Kasumi-1 (cell line): ENCODE measurements at places on chromosomes 5 and 9.

- DNase-seq, result no peak
Measured at GRCh38 chr5:141805874-141806595, 72.2 kb downstream of the PCDH1 start.

- DNase-seq, result no peak
Measured at GRCh38 chr5:124524552-124525232, 221.7 kb downstream of the ZNF608 start.

GRCh38 chr9:133449760-133450159 is 10.0 kb upstream of the CACFD1 start:
- DNase-seq, result no peak

- no peak for DNase-seq
Measured at GRCh38 chr5:9343146-9343850, 202.6 kb downstream of the SEMA5A start.

GRCh38 chr5:138230261-138230660 is 17.1 kb upstream of the CDC23 start:
- DNase-seq, result no peak

DNA sequence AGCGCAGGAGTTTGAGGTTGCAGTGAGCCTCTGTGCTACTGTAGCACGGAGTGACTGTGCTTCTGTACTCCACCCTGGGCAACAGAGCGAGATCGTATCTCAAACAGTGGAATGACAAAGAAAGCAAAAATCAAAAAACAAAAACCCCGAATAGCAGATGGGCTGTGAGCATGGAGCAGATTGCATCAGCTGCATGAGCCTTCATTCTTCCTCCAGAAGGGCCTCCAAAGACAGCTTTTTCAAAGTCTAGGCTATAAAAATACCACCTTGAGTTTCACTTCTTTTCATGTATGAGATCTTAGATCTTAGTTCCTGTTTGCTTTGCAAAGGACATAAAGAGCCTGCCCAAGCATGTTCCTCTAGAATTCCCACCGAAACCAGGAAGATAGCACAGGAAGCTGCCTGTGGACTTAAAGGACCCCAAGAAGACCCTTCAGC is 15.0 kb upstream of the HSPB3 start:
- no peak for DNase-seq

GRCh38 chr5:141494761-141495452 is 6.0 kb downstream of the PCDHGC5 start:
- no peak for DNase-seq

GRCh38 chr5:177307544-177308363 is 3.9 kb downstream of the MXD3 start:
- no peak for DNase-seq

- peak; percentile 20 for DNase-seq
Measured at GRCh38 chr5:63860379-63860778, 101.9 kb downstream of the HTR1A start.

DNA sequence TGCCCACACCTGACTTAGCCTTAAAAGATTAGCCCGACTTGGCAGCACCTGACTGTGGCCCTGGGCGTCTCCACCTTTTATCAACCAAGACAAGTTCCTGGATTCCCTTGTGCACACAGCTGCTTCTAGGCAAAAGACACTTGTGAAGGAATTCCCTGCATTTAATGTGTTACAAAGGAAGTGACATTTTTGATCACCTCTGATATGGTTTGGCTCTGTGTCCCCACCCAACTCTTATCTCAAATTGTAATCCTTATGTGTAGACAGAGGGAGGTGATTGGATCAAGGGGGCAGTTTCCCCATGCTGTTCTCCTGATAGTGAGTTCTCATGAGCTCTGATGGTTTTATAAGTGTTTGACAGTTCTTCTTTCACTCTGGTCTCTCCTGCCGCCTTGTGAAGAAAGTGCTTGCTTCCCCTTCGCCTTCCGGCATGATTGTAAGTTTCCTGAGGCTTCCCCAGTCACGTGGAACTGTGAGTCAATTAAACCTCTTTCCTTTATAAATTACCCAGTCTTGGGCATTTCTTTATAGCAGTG is 2.6 kb upstream of the CPEB4 start:
- peak; percentile 16 for DNase-seq

DNA sequence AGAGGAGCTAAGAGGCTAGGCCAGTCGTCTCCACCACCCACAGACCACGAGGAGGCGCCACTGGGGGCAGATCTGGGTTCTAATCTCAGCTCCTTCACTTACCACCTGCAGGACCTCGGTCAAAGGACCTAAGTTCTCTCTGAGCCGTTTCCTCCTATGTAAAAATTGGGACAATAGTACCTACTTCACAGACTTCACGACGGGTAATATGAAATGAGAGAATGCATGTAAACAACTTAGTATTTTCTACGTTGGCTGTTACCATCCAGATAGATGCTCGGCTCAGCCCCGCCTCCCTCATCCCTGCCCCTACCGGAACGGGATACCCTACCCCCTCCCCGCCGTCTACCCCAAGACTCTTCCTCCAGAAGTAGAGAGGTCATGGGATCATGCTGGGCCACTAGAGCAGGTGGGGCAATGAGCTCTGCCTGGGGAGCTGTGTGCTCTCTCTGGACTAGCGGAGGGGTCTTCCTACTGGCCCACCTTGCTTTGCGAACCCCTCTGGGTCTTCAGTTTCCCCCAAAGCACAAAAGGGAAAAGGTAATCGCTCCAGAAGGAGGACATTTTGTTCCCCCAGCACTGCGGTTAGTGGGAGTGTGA is 541 bp downstream of the GNPDA1 start:
- DNase-seq, result peak; percentile 24

DNA sequence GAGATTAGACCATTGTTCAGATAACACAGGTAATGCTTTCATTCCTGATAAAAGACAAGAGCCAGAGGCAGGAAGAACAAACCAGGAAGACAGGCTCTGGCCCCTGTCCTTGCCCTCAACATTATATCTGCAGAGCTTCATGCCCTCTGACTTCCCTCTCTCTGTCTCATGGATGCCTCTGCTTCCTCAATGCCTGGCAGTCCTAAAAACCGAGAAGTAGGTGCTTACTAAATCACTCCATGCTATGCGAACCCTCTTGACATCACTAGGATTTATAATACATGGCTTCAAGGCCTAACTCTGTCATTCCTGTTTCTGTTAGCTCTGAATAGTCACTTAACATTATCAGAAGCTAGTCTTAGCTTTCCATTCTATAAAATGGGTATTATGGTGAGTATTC is 117.8 kb downstream of the TLR4 start:
- DNase-seq, result no peak

DNA sequence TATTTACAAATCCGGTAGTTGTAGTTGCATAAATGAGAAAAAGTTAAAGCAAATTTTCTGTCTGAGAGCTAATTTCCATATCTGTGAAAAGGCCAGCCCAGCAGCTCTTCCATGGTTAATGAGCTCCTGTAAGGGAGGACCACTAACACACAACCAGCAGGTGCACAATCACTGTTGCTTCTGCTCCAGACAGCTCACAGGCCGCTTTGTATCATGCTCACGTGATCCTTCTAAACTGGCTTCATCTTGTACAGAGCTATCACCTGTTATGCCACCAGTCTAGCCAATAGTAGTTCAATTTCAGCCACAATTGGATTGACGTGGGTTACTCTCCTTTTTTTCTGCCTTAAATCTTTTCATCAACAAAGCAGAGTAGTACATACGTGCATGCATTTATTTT is 38.3 kb upstream of the FBXL17 start:
- no peak for DNase-seq

DNA sequence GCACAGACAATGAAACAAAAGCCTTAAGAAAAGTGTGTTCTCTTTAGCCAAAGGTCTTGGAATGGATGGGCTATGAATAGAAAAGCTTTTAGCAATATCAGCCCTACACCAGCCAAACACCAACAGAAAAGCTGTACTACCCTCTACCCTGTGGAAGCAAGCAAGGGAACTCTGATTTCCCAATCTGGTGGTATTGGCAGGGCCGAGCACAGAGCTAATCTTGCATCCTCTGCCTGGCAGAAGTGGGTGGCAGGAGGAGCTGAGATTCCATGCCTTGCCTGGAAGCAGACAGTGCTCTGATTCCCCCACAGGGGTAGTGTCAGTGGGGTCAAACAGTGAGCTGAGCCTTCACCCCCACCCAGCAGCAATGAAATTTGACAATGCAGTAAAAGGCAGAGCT is 29.6 kb upstream of the ZNF782 start:
- no peak for DNase-seq
